ENCODE measurements at places on chromosomes 11 and 22.

- DNase-seq = no peak
These were observed 612 bp downstream of the IGF2 start for GRCh38 chr11:2138431-2139122.

GRCh38 chr11:20596205-20597153, 2.9 kb upstream of the SLC6A5 start:
- peak; percentile 63 for DNase-seq

- DNase-seq = no peak
These were observed 655.9 kb upstream of the TENM4 start for GRCh38 chr11:80096736-80097135.

- DNase-seq = no peak
These were observed 13.8 kb downstream of the MRGPRF start for GRCh38 chr11:68999093-68999747.

DNA sequence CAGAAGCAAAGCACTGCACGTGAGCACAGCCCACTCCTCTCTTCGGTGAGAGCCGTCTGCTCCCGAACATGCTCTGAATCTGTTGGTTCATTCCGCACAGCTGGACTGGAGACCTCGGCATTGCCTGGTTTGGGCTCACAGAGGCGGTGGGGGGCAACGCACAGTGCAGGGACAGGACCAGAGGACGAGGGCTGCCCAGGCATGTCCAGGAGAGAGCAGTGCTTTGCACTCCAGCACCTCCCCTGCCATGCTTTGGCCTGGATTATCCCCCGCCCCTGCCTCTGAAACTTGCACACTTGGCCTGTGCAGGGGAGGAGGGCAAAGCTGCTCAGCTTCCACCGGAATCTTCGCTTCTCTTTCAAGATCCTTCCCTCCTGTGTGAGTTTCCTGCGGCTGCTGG, 536.5 kb downstream of the BRD1 start:
- no peak for DNase-seq

- DNase-seq = no peak
These were observed 76.1 kb downstream of the C11orf58 start for GRCh38 chr11:16814410-16815046.

GRCh38 chr11:73147771-73148681, 5.9 kb upstream of the FCHSD2 start:
- peak; percentile 45 for DNase-seq

DNA sequence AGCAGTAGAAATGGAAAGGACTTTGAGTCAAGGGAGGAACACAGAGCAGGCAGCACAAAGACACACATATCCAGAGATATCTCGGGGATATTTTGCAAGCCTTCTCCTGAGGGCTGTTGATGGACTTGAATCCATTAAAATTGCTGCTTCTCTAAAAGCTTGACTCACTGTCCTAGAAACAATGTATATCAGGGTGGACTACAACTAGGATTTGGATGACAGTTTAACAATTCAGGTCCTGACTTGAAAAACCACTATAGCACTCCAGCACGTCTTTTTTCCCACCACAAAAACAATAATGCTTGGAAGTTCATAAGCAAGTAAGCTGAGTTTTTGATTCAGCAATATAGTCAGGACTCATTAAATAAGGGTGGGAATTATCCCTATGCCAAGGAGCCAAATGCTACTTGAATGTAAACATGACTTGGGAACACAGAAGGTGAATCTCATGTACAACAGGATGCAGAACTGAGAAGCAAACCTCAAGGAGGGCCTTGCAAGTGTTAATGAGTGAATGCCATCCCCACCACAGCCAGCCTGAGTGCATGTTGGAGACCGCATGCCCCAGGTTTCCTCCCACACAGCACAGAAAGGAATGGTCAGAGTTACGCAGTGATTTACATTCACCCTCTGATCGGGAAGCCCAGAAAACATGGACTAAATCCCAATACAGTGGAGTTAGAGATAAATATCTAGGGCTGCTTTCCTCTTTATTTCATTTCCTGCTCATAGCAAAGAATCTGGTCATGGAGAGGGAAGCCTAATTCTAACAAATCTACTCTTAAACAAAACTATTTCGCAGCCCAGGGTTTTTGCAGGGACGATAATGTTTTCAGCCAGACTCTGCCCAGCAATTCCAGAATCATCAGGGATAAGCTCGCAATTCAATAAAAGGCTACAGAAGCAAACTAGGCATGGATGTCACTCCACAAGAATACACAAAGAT, 98.4 kb upstream of the OR9G4 start:
- DNase-seq = no peak

- DNase-seq = no peak
These were observed 29.9 kb upstream of the RAPSN start for GRCh38 chr11:47478651-47479329.

GRCh38 chr11:9853929-9854552, 190.2 kb downstream of the SWAP70 start:
- DNase-seq = no peak

- no peak for DNase-seq
These were observed 1.6 kb downstream of the KCNJ1 start for GRCh38 chr11:128865490-128865889.

- DNase-seq = peak; percentile 64
These were observed 472 bp downstream of the APOA5 start for GRCh38 chr11:116791002-116791812.

- DNase-seq = no peak
These were observed 6.2 kb downstream of the TEAD1 start for GRCh38 chr11:12680246-12680939.

GRCh38 chr22:47533961-47534803, 771.7 kb downstream of the TBC1D22A start:
- no peak for DNase-seq

DNA sequence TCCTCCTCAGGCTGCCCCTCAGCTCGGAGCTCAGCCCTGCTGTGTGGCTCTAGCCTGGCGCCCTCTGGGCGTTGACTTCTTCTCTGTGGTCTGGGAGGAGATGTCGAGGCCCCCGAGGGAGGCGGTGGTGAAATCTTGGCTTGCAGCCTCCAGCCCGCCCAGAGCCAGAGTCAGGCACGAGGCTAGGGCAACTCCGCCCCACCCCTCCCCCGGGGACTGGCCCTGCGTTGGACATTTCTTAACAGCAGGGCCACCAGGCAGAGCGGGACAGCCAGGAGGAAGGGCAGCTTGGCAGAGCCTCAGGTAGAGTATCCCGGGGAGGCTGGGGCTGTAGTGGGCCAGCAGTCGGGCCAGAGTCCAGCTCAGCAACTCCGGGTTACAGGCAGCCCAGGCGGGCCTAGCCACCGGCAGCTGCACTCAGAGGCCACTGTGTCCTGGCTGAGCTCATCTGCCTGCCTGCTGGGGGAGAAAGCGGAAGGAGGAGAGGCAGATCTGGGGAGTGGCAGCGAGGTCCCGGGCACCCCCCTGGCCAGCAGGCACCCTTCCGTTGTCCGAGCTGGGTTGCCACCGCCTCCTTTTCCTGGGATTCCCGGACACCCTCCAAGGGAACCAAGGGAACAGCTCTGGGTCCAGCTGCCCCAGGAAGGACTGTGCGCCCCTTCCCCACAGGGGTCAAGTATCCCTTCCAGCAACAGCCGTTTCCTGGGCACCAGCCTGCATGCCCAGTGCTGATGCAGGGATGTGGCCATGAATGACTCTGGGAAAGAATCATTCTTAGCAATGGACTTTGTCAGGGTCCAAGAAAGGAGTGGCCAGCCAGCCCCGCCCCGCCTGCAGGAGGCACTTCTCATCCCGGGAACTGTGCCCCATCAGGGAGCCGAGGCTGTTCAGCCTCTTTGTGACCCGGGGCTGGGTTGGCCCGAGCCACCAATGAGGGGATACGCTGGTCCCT, at the start of gene ALDH3B1:
Gene ALDH3B1 (plus strand): TSS at position 238 of the 952 bp plus-strand sequence. CDS start 4,971 bp downstream, outside the sequence.
- peak; percentile 93 for DNase-seq

- no peak for DNase-seq
These were observed 29.1 kb upstream of the TECTA start for GRCh38 chr11:121071846-121072450.

- DNase-seq = no peak
These were observed 5.4 kb downstream of the MTFP1 start for GRCh38 chr22:30430933-30431332.

DNA sequence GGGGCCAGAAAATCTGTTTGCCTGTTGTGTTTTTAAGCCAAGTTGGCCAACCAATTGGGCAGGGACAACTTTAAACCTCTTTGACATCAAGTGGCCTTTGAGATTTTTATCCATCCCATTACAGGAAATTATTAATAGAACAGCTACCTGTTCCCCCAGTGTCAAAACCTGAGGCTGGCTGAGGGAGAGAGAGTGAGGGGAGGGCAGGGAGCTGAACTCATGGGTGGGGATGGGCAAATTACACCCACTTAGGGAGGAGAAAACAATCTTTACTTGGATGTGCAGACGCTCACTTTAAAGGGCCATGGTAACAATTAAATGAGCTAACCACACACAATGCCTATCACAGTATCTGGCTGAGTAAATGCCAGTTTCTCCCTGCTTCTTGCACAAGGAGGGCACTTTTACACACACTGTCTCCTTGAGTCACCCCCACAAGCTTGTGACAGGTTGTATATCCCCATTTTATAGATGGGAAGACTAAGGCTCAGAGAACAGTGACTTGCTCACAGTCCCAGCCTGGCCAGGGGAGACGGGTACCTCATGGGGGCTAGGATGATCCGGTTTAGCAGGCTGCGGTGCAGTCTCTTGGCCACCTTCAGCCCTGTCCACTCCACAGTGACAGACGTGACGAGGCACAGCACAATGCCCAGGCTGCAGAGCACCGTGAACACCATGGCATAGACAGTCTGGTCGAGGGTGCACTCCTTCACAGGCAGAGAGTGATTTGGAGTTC, 17.8 kb upstream of the KCNJ11 start:
- no peak for DNase-seq

- no peak for DNase-seq
These were observed 106.4 kb downstream of the MIAT start for GRCh38 chr22:26763633-26764361.

GRCh38 chr11:36233204-36233603, 56.0 kb downstream of the COMMD9 start:
- no peak for DNase-seq

GRCh38 chr22:36884349-36885158, 23.7 kb downstream of the NCF4 start:
- no peak for DNase-seq

DNA sequence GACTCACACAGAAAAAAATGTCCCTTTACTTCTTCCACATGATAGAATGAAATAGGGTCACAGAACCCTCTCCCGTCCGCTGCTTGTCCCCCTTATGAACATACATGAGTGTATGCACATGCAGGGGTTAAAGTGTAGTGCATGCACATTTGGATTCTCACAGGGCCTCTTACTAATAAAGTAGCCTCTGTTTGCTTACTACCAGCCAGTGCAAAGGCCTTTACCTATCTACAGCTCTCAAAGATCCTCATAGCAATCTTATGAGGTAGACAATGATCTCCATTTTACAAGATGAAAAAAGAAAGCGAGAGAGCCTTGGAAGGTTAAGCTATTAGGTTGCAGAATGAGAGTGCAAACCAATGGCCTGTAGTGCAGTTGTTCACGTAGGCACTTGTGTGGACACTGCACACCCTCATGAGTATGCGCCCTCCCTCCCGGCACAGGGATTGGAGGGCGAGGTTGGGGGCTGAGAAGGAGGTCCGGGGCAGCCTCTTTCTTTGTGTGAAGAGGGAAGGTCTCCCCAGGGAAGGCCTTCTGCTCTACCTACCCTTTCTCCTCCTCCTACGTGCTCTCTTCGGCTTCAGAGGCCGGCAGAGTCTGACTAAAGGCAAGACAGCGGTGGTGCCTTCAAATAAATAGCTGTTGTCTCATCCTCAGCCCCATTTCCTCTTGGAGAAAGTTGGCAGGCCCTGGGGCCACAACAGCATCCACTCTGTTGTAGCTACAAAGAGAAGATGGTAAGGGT, 91.3 kb downstream of the CEP164 start:
- no peak for DNase-seq

GRCh38 chr11:121499405-121499804, 46.6 kb upstream of the SORL1-AS1 start:
- DNase-seq = no peak

GRCh38 chr11:10701982-10702381, 8.4 kb upstream of the IRAG1 start:
- DNase-seq = no peak

DNA sequence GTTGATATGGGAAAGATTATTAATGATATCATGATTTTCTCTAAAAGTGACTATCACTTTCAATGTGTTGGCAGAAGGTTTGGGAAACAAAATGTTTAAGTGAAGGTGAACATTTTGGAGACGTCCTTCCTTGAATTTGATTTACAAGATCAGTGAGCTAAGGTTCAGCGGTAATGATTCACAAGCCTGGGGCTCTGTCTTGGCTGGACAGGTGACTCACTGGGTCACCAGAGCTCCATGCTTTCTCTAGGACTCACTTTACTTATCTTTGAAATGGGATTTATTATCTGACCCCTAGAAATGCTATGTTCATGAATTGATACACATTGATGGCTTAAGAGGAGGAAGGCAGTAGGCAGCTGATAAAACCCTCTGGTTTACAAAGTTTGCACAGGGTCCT, 437.5 kb downstream of the NTM start:
- DNase-seq = no peak

DNA sequence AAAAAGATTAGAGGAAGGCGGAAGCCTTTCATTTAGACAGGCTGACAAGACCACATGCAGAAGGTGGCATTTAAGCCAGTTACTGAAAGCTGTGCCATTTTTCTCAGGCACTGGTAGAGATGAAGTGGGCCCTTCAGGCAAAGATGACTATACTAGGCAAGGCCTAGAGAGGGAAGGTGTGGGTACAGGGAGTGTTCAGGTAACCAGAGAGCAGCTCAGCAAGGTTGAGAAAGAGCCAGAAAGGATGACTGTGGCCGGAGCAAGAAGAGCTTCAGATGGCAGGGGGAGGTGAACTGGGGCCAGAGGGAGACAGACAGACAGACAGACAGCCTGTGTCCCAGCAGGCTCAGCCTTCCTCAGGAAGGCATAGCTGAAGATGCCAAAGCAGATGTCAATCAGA, 88.1 kb upstream of the NARS2 start:
- no peak for DNase-seq

DNA sequence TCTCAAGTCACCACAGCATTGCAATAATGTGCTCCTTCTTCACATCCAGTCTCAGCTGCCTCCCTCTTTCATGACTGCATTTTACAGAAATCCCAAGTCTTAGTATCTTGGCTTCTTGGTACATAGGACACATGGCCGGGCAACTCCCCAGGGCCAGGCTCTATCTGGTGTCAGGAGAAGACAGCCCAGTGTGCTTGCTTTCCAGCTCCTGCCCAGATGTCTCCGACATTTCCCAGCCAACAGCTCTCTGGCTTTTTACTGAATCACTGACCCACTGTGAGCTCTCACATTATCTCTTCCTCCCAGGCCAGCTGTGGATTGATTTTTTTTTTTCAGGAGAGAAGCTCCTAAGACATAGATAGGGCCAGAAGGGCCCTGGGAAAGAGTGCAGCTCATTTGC, 346.0 kb upstream of the C11orf87 start:
- no peak for DNase-seq

DNA sequence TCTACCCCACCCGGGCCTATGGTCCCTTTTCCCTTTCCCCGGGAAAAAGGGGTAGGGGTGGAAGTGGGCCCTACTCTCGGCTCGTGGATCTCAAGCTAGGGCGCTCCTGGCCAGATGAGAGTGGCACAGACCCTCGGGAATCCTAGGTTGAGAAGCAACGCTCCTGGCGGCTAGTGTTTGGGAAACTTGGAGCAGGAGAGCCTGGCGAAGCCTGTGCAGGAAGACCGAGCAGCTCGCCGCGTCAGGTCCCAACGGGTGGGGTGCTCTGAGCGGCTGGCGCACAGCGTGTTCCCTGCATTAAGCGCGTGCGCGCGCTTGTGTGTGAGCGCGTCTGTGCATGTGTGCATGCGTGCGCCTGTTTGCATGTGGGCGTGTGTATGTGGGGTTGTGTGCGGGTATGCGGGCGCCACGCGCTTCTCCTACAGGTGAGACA, 7.1 kb upstream of the FLI1 start:
- DNase-seq = no peak
